AG04450 (cell line): ENCODE measurements at places on chromosomes 7 and 10. TPM values are rescaled to one million over a fixed set of nuclear protein-coding genes. Genes with fewer than 3 reads are reported as not detected.

The FOXI2 gene
- polyA plus RNA-seq = not detected in 2 replicates

DNA sequence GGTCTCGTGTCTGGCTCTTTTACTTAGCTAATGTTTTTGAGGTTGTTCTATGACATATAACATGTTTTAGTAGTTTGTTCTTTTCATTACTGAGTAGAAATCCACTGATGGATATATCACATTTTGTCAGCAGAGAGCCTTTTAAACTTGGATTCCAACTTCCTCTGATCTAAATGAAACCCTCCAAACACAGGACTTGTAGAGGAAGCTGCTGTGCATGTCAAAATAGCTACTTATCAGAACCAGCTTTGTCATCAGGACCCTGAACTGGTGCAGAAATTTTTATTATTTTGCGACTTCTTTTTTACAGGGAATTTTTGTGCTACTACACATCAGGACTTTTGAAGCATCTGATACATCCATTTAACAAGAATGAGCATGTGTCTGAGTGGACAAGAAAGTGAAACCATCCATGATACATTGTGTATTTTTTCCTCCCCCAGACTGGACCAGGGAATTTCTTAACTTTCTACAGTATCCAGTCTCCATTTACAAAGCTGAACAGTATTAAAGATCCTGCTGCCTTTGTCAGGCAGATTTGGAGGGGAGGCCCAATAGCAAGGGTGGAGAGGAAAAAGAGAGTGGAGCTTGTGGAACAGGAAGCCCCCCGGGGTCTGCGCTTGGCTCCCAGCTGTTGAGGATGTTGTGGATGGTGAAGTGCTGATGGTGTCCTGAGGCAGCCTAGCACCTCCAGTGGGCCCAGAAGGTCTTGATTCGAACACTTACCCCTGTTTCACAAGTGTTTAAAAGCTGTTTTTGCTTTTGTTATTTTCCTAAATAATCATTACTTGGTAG lies 29.3 kb upstream of the MTPAP start:
- DNase-seq = no peak

The FAM221A gene
- 3.1 and 3.5 TPM in 2 replicates for polyA plus RNA-seq

The DKK1 gene
- polyA plus RNA-seq = 21.9 and 35.2 TPM in 2 replicates

- no peak for DNase-seq
These were observed 292.5 kb downstream of the HDAC9 start for GRCh38 chr7:18788026-18788425.

The SOSTDC1 gene
- 0.11 and 0.14 TPM in 2 replicates for polyA plus RNA-seq

DNA sequence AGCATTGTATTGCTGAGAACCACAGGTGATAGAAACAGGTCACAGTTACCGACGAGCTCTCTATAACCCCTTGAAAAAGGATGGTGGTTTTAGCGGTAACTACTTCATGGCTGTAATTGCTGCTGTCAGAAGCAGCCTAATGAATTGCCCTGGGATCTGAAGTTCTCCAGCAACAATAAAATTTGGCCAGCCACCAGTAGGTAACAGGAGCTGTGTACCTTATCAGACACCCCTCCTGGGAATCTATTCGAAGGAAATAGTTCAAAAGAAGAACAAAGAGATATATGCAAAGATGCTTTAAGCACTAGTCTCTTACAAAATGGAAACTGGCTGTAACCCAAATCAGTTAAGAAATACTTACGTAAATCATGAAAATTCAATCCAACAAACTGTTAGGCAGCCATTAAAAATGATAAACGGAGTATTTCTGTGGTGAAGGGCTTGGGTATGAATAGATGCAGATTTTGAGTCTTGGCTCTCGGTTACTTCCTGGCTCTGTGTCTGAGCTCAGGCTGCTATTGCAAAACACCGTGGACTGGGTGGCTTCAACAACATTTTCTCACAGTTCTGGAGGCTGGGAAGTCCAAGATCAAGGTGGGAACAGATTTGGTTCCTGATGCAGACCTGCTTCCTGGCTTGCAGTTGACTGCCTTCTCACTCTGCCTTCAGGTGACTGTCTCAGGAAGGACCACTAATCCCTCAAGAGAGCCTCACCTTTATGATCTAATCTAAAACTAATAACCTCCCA lies 1.6 kb downstream of the MSRB2 start:
- peak; percentile 39 for DNase-seq

DNA sequence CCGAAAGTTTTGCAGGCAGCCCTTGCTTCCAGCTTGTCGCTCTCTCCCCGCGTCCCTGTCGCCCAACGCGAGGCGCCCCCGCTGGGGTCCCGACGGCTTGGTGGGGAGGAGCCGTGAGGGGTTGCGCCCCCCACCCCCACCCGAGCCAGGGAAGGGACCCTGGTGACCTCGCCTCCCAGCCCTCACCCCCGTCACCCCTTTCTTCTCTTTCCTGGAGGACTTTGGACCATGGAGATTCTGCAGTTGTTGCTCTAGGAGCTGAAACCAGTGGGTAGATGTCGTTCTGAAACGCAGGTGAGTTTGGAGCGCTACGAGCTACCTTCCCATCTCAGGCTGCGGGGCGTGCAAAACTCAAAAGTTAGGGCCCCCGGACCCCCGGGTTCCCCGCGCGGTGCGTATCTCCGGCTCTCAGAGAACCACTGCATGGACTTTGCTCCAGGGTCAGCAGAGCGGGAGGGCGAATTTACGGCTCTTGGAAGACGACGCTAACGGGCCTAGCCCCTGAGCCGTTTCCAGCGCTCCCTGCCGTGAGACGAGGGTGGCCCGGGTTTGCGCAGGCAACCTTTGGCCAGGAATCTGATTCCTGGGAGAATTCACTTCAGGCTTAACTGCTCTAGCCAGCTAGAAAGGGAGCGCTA lies 684 bp upstream of the ATXN7L1 start:
- DNase-seq = no peak

GRCh38 chr10:47246406-47247147 lies 53.4 kb upstream of the GDF10 start:
- DNase-seq = no peak

DNA sequence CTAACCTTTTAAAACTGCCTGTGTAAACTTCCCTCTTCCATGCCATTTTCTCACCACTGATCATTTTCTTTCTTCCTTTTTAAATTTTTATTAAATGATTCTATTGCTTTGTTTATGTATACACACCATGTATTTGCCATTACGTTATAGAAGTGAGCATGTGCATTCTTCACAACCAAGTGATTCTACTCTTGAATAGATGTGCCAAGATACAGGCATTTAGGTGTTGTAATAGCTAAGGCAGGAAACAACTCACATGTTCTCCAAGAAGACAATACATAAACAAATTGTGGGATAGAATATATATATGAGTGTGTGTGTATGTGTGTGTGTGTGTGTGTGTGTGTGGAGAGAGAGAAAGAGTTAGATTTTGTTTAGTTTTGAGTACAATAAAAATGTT lies 202.6 kb upstream of the SEMA3E start:
- DNase-seq = no peak

The ANXA11 gene
- polyA plus RNA-seq = 161 and 182 TPM in 2 replicates
